Glomerular endothelial cell (primary cell): ENCODE measurements at places on chromosomes 4 and X. TPM values are rescaled to one million over a fixed set of nuclear protein-coding genes. Genes with fewer than 3 reads are reported as not detected.

Gene RIPPLY1
- total RNA-seq = not detected in 2 replicates

Gene CRMP1
- total RNA-seq = 2.9 and 23.8 TPM in 2 replicates

Gene REELD1
- total RNA-seq = not detected in 2 replicates

Gene UGT2B15
- total RNA-seq = not detected in 2 replicates

GRCh38 chr4:173924561-173924960 lies 358.9 kb downstream of the FBXO8 start:
- DNase-seq = no peak

- no peak for DNase-seq
These were observed 90.1 kb downstream of the IRF2 start for GRCh38 chr4:184384056-184384809.

- no peak for DNase-seq
These were observed 850.4 kb upstream of the AADAT start for GRCh38 chr4:170940043-170940724.

- DNase-seq = no peak
These were observed 662.8 kb downstream of the TLL1 start for GRCh38 chr4:166535865-166536264.

DNA sequence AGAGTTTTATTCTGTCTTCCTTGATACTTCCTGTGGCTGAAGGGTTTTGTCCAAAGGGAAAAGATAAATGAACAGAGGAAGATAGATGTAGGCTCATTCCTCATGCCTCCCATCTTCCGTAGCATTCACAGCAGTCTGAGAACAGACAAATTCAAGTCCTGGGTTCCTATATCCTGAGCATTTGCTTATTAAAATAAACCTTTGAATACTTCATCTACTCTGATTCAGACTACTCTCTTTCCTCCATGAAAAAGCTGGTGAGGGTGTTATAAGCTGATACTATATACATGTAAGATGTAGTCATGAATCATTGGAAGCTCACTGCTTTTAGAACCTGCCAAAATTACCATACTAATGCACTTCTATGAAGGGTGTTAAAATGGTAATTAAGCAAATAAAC lies 61.2 kb downstream of the GAB1 start:
- DNase-seq = no peak

DNA sequence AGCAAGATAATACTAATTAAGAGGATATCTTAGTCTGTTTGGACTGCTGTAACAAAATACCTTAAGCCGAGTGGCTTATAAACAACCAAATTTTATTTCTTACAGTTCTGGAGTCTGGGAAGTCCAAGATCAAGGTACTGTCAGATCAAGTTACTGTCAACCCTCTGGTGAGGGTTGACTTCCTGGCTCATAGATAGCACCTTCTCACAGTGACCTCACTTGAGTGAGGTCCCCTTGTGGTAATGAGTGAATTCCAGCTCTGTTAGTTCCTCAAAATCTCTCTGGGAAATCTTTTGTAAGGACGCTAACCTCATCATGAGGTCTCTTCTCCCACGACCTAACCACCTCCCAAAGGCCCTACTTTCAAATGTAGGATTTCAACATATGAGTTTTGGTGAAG lies 36.9 kb upstream of the ADGRA3 start:
- DNase-seq = no peak

DNA sequence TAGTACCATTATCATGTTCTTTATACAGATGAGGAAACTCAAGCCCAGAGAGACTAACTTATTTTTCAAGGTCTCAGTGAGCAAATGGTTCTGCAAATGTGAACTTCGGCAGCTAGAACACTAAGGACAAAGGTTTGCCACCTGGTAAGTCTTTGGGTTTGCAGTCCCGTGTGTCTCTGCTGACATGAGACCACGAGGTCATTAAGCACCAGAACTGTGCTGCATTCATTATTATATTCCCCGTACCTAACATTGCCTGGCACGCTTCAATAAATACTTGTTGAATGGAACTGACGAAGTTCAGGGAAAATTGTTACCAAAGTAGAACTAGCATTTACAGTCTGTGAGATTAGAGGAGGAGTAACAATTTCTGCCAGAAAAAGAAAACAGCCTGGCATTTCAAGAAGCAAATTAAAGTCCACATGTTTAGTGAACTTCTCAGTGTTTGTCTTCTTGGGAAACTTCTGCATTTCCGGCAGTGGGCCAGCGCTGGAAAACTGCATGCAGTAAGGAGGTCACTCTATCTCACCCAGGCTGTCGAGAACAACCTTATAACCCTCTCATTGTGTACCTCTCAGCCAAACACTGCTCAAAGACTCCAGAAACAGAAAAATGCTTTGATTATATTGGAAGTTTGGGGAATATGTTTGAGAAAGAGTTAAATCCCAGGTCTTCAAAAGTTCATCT lies 67.4 kb upstream of the CPEB2 start:
- no peak for DNase-seq

DNA sequence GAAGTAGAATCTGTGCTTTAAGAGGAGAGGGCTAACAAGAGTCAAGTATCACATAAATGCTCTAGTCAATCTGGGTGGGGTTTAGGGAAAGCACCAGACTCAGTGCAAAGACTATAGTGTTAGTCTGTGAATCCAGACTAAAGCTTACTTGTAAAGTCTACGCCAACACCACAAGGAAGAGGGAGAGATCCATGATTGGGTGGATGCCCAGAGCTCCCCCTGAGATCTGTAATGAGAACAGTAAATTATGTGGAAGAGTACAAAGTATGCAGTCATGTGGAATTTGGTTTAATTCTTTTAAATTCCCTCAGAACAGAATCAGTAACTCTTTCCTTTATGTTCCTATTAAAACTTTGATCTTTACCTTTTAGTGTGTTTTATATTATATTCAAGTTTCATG lies 354.7 kb upstream of the SPANXN4 start:
- DNase-seq = no peak

GRCh38 chrX:128818690-128819089 lies 704.6 kb downstream of the SMARCA1 start:
- no peak for DNase-seq

- no peak for DNase-seq
These were observed 22.5 kb downstream of the CCNG2 start for GRCh38 chr4:77179519-77179918.

- DNase-seq = no peak
These were observed 40.2 kb upstream of the NHSL2 start for GRCh38 chrX:71870208-71871098.

DNA sequence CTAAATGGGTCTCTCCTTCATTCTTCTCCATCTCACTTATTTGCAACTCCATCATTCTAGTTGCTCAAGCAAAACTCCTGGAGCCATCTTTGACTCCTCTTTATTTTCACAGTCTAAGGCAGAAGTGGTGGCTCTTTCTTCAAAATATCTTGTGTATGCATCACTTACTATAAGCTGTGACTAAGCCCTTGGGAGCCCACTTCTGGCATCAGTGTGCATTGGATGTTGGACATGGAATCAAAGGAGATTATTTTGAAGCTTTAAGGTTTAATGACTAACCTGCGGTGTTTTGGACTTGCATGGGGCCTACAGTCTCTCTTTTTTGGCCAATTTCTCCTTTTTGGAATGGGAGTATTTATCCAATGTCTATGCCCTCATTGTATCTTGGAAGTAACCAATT lies 276.8 kb downstream of the SPOCK3 start:
- no peak for DNase-seq

GRCh38 chr4:114725066-114725465 lies 126.5 kb downstream of the UGT8 start:
- DNase-seq = no peak

- DNase-seq = no peak
These were observed 21.1 kb downstream of the CPZ start for GRCh38 chr4:8613421-8614364.

- DNase-seq = no peak
These were observed 212.0 kb upstream of the KLF3 start for GRCh38 chr4:38452009-38452408.
